ENCODE measurements at places on chromosomes 11 and 22.

DNA sequence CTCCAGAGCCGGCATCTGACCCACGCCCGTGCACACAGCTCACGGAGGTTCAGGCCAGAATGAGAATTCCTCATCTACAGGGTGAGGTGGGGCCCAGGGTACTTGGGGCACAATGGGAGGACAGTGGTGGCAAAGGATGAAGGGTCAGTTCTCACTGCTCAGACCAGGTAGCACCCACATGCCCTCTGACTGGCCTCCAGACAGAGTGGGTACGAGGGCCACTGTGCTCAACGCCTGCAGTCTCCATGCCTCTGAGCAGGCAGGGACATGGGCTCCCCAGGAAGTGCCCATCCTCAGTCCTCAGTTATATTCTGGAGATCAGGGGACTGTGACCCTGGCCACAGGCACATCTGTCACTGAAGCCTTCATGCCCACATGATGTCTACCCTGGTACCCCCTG lies 13.0 kb upstream of the CDC42BPG start:
- H3K36me3 ChIP-seq: peaks cover 22% of the 10 kb centered on the region
- H3K27me3 ChIP-seq: no peaks in the 10 kb centered on the region
- peak overlapping the region; percentile 68 for H3K27ac ChIP-seq
- DNase-seq: no peak

GRCh38 chr11:78916759-78917158 lies 342.1 kb upstream of the NARS2 start:
- H3K4me1 ChIP-seq: peaks cover 2% of the 10 kb centered on the region
- DNase-seq: no peak
- H3K36me3 ChIP-seq: no peaks in the 10 kb centered on the region
- no peak overlapping the region for H3K4me3 ChIP-seq

- no peak for DNase-seq
- H3K36me3 ChIP-seq: no peaks in the 10 kb centered on the region
- no peaks in the 10 kb centered on the region for H3K27me3 ChIP-seq
- H3K4me1 ChIP-seq: no peaks in the 10 kb centered on the region
- no peak overlapping the region for H3K27ac ChIP-seq
Measured at GRCh38 chr11:76856106-76856505, 4.6 kb upstream of the ACER3 start.

GRCh38 chr11:91023731-91024130 lies 800.9 kb upstream of the CHORDC1 start:
- H3K36me3 ChIP-seq: no peaks in the 10 kb centered on the region
- no peaks in the 10 kb centered on the region for H3K27me3 ChIP-seq
- H3K4me1 ChIP-seq: no peaks in the 10 kb centered on the region
- no peak overlapping the region for H3K27ac ChIP-seq
- no peak for DNase-seq
- no peak overlapping the region for H3K4me3 ChIP-seq

GRCh38 chr11:93969925-93970922 lies 50.9 kb upstream of the HEPHL1 start:
- H3K4me3 ChIP-seq: no peak overlapping the region
- no peaks in the 10 kb centered on the region for H3K27me3 ChIP-seq
- no peaks in the 10 kb centered on the region for H3K36me3 ChIP-seq
- no peak overlapping the region for H3K27ac ChIP-seq
- no peaks in the 10 kb centered on the region for H3K4me1 ChIP-seq
- no peak for DNase-seq

DNA sequence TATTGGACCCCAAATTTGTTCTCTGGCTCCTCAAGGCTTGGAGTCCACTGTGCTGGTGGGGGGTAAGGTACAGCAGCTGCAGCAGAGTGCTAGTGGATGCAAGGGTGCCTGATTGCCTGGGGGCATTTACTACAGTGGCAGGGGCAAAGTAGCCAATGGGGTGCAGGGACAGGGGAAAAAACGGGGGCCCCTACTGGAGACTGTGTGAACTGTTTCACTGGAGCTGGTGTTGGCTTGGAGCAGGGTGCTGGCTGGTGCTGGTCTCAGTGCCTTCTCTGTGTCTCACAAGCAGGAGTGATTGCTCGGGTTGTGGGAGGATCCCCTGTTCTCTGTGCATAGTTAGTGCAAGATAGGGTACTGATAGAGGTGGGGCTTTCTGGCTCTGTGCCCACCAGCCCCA lies 935.9 kb downstream of the JRKL start:
- H3K4me3 ChIP-seq: no peak overlapping the region
- H3K27me3 ChIP-seq: no peaks in the 10 kb centered on the region
- no peaks in the 10 kb centered on the region for H3K36me3 ChIP-seq
- H3K27ac ChIP-seq: no peak overlapping the region
- DNase-seq: no peak

GRCh38 chr11:131460931-131461330 lies 90.5 kb downstream of the NTM start:
- no peaks in the 10 kb centered on the region for H3K36me3 ChIP-seq
- DNase-seq: no peak
- H3K27me3 ChIP-seq: peaks cover 7% of the 10 kb centered on the region
- H3K27ac ChIP-seq: no peak overlapping the region

- no peak overlapping the region for H3K27ac ChIP-seq
- H3K4me3 ChIP-seq: no peak overlapping the region
- DNase-seq: no peak
- H3K27me3 ChIP-seq: no peaks in the 10 kb centered on the region
- no peaks in the 10 kb centered on the region for H3K36me3 ChIP-seq
Measured at GRCh38 chr22:26646158-26646557, 11.2 kb upstream of the MIAT start.

DNA sequence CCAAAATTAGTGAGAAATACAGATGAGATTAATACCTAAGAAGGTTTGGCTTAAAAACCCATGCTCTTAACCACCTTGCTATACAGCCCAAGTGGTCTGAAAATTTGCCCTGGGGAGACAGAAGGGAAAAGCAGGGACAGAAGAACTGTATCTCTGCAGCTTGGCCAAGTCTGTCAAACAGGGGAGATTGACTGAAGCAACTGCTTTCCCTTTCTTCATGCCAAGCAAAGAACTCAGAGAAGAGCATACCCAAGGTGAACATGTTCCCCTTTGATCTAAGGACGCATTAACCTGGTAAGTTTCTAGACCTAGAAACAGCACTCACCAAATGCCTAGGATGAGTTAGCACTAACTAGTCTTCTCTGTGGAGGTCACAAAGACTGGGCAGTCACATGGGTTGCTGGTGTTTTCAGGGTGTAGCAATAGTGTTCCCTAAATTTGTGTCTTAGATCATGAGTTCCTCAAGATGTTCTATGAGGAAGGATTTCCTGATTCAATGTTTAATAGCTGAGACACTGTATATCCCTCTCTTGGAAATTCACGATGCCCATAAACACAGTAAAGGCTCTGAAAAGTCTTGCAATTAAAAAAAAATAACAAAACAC lies 75.6 kb upstream of the GRAMD1B start:
- no peak overlapping the region for H3K27ac ChIP-seq
- H3K27me3 ChIP-seq: peaks cover 3% of the 10 kb centered on the region
- H3K4me3 ChIP-seq: no peak overlapping the region
- DNase-seq: no peak
- no peaks in the 10 kb centered on the region for H3K36me3 ChIP-seq

GRCh38 chr11:93942176-93942575 lies 79.0 kb upstream of the HEPHL1 start:
- no peaks in the 10 kb centered on the region for H3K27me3 ChIP-seq
- peak; percentile 21 for DNase-seq
- H3K4me1 ChIP-seq: no peaks in the 10 kb centered on the region
- H3K27ac ChIP-seq: no peak overlapping the region
- no peaks in the 10 kb centered on the region for H3K36me3 ChIP-seq

DNA sequence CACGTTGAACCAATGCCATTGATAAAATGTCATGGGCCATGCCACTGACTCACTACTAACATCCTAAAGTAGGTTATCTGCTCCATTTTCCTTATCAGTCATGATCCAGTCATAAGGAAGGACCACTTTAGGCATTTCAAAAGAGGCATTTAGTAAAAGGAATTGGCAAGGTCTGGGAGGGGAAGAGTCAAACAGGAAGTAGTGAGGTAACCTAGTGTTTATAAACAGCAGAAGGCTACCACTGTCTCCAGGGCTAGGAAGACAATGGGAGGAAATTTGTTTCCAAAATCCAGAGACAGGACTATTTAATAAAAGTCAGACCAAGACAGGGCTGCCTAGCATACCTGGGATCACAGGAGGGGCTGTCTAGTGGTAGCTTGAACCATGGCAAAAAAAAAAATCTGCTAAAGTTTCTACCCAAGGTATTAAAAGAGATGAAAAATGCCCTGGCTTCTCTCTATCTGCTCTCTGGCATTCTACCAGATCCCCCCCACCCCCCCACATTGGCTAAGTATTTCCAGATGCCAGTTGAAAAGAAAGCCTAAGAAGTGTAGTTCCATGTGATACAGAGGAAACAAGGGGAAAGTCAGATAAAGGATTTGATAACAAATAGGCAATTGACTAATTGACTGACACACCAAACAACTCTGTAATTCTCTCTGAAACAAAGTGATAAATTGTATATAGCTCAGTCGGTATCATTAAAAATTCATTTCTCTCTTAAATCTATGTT lies 50.4 kb upstream of the C11orf87 start:
- no peaks in the 10 kb centered on the region for H3K4me1 ChIP-seq
- no peak for DNase-seq
- H3K27ac ChIP-seq: no peak overlapping the region
- H3K36me3 ChIP-seq: no peaks in the 10 kb centered on the region
- no peak overlapping the region for H3K4me3 ChIP-seq

DNA sequence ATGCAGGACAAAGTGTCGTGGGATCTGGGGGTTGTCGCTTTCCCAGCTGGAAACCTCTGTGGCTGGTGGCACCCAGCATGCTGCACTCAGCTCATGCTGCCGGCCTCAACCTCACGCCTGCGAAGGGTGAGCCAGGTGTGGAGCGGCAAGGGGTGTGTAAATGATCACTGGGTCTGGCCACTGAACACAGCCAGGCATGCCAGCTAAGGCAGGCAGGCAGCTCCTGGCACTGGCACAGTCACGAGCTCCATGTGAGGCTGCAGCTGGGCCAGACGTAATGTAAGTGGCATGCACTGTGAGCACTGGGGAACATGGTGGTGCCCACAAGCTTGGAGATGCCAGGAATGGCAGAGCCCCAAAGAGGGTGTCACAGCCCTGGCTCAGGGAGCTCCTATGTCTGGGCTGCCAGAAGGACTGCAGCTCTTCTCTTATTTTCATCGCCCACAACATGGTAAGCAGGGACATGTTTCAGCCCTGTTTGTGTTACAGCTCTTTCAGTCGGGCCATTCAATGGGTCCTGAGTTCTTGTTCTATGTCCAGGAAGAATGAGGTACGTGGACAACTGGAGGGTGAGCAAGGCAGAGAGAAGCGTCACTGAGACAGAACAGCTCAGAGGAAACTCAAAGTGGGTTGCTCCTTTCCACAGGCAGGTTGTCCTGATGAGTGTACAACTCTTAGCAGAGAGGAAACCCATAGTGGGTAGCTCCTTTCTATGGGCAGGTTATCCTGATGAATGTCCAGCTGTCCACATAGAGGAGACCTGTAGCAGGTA lies 403.8 kb downstream of the CNTN5 start:
- no peak overlapping the region for H3K27ac ChIP-seq
- no peak for DNase-seq
- H3K27me3 ChIP-seq: no peaks in the 10 kb centered on the region
- H3K4me1 ChIP-seq: no peaks in the 10 kb centered on the region
- no peak overlapping the region for H3K4me3 ChIP-seq

DNA sequence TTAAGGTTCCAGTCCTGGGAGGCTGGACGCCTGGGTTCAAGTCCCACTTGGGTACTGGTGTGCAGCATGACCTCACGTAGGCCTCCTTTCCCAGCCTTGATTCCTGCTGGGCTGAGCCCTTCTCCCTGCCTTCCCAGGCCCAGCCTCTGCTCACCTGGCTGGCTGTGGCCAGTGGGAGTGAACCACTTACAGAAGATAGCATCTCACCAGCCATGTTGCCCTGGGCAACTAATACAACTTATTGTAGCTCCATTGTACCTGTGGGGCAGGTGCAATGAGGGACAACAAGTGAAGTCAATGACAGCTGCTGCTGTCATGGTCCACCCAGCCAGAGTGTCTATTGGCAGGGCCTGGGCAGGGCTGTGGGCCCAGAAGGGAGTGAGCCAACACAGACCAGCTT lies 48.4 kb upstream of the MPEG1 start:
- H3K4me1 ChIP-seq: peaks cover 8% of the 10 kb centered on the region
- no peak overlapping the region for H3K4me3 ChIP-seq
- DNase-seq: no peak
- no peaks in the 10 kb centered on the region for H3K36me3 ChIP-seq

DNA sequence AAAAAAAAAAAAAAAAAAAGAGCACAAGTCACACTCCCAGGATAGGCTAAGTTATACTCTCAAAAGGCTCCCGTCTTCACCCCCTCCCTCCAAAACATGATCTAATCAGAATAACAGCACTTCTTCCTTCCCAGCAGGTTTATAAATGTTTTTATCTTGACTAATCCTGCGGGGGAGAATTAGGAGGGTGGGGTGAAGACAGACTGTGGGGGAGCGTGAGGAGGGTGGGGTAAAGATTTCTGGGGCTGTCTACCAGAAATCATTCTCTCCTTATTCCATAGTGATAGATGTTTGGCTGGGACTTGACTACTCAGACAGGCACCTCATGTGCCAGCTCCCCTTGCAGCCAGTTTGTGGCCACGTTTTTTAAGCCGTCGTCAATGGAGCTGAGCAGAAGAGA lies 17.0 kb downstream of the KCNE3 start:
- H3K36me3 ChIP-seq: no peaks in the 10 kb centered on the region
- no peak overlapping the region for H3K27ac ChIP-seq
- no peaks in the 10 kb centered on the region for H3K27me3 ChIP-seq
- H3K4me3 ChIP-seq: no peak overlapping the region
- no peak for DNase-seq

- H3K27me3 ChIP-seq: no peaks in the 10 kb centered on the region
- no peaks in the 10 kb centered on the region for H3K36me3 ChIP-seq
- peaks cover 11% of the 10 kb centered on the region for H3K4me1 ChIP-seq
- DNase-seq: no peak
- H3K4me3 ChIP-seq: no peak overlapping the region
Measured at GRCh38 chr11:69218271-69218682, 62.5 kb downstream of the SMIM38 start.

DNA sequence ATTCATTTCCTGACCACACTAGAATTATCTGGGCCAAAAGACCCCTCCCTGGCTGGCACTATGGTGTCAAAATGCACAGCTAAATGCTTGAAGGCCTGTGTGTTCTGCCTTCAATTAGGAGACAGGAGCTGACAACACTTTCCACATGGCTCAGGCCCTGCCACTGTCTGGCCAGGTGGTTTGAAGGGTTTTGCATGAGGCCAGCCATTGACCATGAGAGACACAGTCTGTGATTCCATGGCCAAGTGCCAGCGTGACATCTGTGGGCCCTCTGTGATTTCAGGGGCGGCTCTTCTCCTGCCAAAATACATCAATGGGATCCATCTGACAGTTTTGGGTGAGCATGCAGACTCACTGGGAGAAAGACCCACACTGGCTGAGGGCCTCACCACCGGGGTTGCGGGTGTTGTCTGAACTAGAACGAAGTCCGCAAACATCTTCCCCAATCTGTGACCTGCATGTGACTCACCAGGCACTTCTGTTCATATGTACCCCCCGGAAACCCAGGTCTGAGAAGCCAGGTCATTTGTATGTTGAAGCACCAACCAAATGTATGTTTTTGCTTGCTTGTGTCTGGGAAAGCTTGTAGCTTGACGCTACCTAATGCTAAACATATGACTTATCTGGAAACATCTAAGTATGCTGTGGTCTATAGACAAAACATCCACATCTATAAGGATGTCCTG lies 20.7 kb upstream of the NAV2 start:
- H3K27ac ChIP-seq: no peak overlapping the region
- H3K27me3 ChIP-seq: peaks cover 3% of the 10 kb centered on the region
- H3K36me3 ChIP-seq: no peaks in the 10 kb centered on the region

- no peak overlapping the region for H3K27ac ChIP-seq
- H3K4me3 ChIP-seq: no peak overlapping the region
- no peaks in the 10 kb centered on the region for H3K27me3 ChIP-seq
- H3K36me3 ChIP-seq: peaks cover 4% of the 10 kb centered on the region
- no peaks in the 10 kb centered on the region for H3K4me1 ChIP-seq
- DNase-seq: no peak
Measured at GRCh38 chr11:9839550-9839949, 175.7 kb downstream of the SWAP70 start.
